Psoas muscle (tissue), 8 donors: ENCODE measurements at places on chromosomes 1 and 21. TPM values are rescaled to one million over a fixed set of nuclear protein-coding genes. Genes with fewer than 3 reads are reported as not detected.

Gene SH3BP5L
- polyA plus RNA-seq: 52.7 TPM

DNA sequence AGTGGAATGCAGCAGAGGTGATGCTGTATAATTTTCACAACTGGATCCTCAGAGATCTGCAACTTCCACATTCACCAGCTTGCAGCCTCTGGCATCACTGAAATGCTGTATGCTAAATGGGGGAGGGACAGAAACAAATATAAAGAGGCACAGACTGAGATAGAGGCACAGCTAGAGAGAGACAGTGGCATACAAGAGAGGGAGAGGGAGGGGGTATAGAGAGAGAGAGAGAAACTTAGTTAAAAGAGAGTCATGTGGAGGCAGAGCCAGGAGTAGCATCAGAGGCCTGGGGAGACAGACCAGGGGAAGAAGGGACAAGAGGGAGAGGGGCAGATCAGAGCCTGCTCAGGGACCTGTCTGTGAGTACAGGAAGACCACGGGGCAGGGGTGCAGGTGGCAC is 84.5 kb upstream of the GRIK3 start:
- H3K27me3 ChIP-seq: no peaks in the 10 kb centered on the region
- H3K4me3 ChIP-seq: no peak overlapping the region
- H3K4me1 ChIP-seq: no peaks in the 10 kb centered on the region
- no peak for DNase-seq

DNA sequence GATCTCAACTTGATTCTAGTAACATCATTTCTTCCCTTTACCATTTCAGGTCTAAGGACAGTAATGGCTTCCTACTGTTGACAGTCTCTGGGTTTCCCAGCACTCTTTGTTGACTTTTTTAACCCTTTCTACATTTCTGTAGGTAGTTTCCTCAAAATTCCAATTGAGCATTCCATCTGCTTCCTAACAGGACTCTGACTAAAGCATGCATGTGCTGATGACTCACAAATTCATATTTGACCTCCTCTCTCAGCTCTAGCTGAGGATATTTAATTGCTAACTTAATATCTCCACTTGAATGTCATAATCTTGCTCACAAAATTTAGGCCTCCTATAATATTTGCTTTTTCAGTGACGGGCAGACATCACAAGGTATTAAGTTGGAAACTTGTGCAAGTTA is 93.3 kb upstream of the ZNHIT6 start:
- H3K4me1 ChIP-seq: no peaks in the 10 kb centered on the region
- no peak overlapping the region for H3K4me3 ChIP-seq
- H3K27ac ChIP-seq: no peak overlapping the region

Gene TP73
- polyA plus RNA-seq: under 0.01 TPM

- H3K36me3 ChIP-seq: no peaks in the 10 kb centered on the region
- no peak for DNase-seq
- H3K27ac ChIP-seq: no peak overlapping the region
- peaks cover 2% of the 10 kb centered on the region for H3K27me3 ChIP-seq
Observed at GRCh38 chr1:222385262-222385661, 162.6 kb downstream of the HHIPL2 start.

GRCh38 chr21:46498335-46499050 is 39.8 kb downstream of the DIP2A start:
- peaks cover 4% of the 10 kb centered on the region for H3K36me3 ChIP-seq
- H3K27me3 ChIP-seq: no peaks in the 10 kb centered on the region
- DNase-seq: no peak
- no peak overlapping the region for H3K4me3 ChIP-seq

DNA sequence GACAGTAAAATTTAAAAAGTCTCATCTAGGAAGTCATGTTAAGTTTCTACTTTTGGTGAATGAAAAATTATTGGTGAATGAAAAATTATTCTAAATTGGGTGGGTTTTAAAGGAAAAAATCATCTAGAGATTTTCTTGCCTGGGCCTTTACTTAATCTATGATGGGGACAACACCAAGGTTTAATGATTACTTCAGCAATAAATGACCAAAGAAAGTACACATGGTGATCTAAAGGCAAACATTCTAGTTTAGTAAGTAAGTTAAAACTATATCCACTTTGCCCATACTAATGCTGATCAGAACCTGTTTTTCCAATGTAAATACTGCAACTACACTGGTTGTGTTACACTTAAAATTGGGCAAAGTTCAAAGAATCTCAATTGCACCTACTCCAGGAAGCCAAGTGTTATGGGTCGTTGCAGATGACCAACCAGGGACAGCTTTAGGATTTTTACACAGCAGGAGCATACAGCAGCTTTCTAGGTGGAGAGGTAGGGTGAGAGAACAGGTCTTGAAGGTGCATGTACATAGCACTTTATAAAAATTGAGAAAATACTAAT is 14.6 kb upstream of the RPL5 start:
- no peaks in the 10 kb centered on the region for H3K27me3 ChIP-seq
- no peaks in the 10 kb centered on the region for H3K4me1 ChIP-seq
- H3K4me3 ChIP-seq: no peak overlapping the region
- no peak overlapping the region for H3K27ac ChIP-seq

Gene ASTN1
- polyA plus RNA-seq: 0.03 TPM

DNA sequence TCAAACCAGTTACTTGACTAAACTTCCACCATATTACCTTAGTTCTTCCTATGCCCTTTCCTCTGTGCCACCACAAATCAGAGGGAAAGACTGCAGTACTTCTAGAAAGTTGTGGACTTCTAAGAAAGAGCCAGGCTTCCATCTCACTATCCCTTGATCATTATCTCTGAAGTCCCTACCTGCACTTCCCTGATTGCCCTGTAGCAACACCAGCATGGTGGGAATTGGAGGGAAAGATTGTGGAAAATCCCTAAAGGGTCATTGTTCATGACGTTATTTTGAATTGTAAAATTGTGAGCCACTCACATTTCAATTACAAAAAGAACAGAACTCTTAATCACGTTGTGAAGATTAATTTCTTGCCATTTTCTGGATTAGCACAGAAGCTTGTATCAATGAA is 23.4 kb upstream of the KIAA1614 start:
- DNase-seq: no peak
- H3K27ac ChIP-seq: no peak overlapping the region
- no peaks in the 10 kb centered on the region for H3K36me3 ChIP-seq
- H3K4me1 ChIP-seq: no peaks in the 10 kb centered on the region

Gene RNF220
- 75.5 TPM for polyA plus RNA-seq

GRCh38 chr1:53348486-53349368 is 20.9 kb upstream of the LRP8 start:
- no peak for DNase-seq
- no peaks in the 10 kb centered on the region for H3K27me3 ChIP-seq
- H3K27ac ChIP-seq: no peak overlapping the region
- H3K36me3 ChIP-seq: no peaks in the 10 kb centered on the region

Gene TSEN15
- polyA plus RNA-seq: 15.9 TPM

DNA sequence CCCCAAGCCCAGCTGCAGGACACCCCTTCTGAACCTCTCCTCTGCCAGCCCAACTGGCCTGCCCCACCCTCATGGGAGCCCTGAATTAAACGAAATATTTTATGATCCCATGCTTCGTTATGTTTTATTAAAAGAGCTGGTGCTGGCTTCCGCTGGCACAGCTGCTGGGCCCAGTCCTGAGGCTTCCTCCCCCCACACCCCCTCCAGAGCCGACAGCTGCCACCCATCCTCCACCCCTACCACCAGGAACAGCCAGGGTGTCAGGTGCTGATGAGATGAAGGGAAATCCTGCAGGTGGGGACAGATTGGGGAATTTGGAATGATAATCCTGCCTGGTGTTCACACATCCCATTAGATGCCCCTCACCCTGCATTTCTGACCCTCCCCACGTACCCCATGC is 19.0 kb downstream of the IGSF21 start:
- no peak for DNase-seq
- H3K4me3 ChIP-seq: no peak overlapping the region
- no peak overlapping the region for H3K27ac ChIP-seq
- no peaks in the 10 kb centered on the region for H3K36me3 ChIP-seq

GRCh38 chr1:160997323-160998038 is 23.5 kb downstream of the F11R start:
- H3K36me3 ChIP-seq: no peaks in the 10 kb centered on the region
- H3K27ac ChIP-seq: no peak overlapping the region
- no peaks in the 10 kb centered on the region for H3K4me1 ChIP-seq
- H3K4me3 ChIP-seq: no peak overlapping the region
- DNase-seq: peak; percentile 67
